Activated T-helper 1 cell treated with anti-CD3 and anti-CD28 coated beads, Interleukin-12 subunit alpha, Interleukin-12 subunit beta, Interleukin-2, Interleukin-4 antibody, amounts not matched to agents 30 ng/mL and 10 ng/mL and 1 ng/mL, durations not matched to agents 14 hours and 24 hours and 36 hours (primary cell): ENCODE measurements at places on chromosomes 6 and 20. TPM values are rescaled to one million over a fixed set of nuclear protein-coding genes. Genes with fewer than 3 reads are reported as not detected.
A peak's percentile ranks its signal among the peaks of the same experiment; 100 is the strongest.

Gene RIPPLY2
- total RNA-seq: not detected in 2 replicates

Gene RWDD1
- total RNA-seq: 41.4 and 41.5 TPM in 2 replicates

Gene OPRL1
- total RNA-seq: 0.16 and 0.20 TPM in 2 replicates

Gene TRIM27
- 67.2 and 67.4 TPM in 2 replicates for total RNA-seq

Gene JARID2
- total RNA-seq: 60.5 and 62.5 TPM in 2 replicates

Gene EFCAB8
- total RNA-seq: 0.05 and 0.39 TPM in 2 replicates

Gene OPN5
- not detected in 2 replicates for total RNA-seq

Gene POU5F1
- not detected in 2 replicates for total RNA-seq

Gene PPIL6
- total RNA-seq: 0.13 and 0.29 TPM in 2 replicates

Gene FAM83C
- not detected in 2 replicates for total RNA-seq

GRCh38 chr6:161829291-161829729 lies 555.4 kb upstream of the AGPAT4 start:
- DNase-seq: no peak

GRCh38 chr20:46108435-46108841 lies 9.7 kb upstream of the CD40 start:
- no peak for DNase-seq

GRCh38 chr20:24987873-24988835 lies 4.4 kb downstream of the APMAP start:
- DNase-seq: no peak

DNA sequence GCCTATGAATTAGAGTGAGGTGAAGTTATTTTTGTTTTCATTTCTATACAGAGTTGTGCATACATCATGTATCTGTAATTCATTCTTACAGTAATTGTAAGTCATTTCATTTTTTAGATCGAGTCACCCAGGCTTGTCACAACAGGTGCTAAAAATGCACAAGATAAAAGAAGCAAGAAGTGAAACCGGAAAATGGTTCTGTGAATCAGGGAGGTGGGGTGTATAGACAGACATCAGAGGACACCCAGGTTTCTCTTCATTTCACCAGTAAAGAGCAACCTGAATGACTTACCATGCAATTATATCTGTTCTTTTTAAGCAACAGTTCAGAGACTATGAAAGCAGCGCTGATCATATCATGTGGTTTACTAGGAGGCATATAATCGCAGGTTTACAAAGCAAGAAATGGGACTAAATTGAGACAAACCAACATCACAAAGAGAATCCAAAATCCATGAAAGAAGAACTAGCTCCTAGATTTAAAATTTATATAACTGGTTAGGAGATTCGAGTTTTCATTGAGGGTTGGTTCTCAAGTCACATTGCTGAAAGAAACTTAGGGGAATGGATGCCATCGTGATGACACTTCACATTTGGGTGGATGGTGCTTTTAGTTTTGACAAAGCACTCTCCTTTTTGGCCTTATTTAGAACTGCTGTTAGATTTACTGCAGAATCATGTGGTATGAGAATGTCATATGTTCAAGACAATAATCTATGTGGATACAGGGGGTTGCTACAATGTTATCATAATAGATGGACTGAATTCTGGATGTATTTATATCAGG lies 27.9 kb upstream of the TBC1D7 start:
- DNase-seq: peak; percentile 51

- DNase-seq: no peak
These were observed 20.5 kb downstream of the SNAI1 start for GRCh38 chr20:50003253-50003656.

- no peak for DNase-seq
These were observed 31.2 kb downstream of the CEP85L start for GRCh38 chr6:118620202-118620601.

DNA sequence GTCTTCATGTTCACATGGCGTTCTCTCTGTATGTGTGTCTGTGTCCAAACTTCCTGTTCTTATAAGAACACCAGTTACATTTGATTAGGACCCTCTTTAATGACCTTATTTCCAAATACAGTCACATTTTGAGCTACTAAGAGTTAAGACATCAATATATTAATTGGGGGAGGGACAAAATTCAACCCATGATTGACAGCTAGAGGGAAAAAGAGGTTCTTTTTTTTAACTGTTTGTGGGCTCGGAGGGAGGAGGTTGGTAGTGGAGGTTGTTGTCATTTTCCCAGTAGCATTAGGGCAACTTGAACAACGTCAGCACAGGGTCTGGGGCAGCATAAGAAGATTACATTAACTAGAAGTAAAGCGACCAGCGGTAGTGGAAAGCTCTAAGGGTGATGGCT lies 2.3 kb upstream of the GMDS start:
- DNase-seq: no peak

GRCh38 chr6:108914235-108915022 lies 66.2 kb downstream of the ARMC2 start:
- DNase-seq: peak; percentile 12

DNA sequence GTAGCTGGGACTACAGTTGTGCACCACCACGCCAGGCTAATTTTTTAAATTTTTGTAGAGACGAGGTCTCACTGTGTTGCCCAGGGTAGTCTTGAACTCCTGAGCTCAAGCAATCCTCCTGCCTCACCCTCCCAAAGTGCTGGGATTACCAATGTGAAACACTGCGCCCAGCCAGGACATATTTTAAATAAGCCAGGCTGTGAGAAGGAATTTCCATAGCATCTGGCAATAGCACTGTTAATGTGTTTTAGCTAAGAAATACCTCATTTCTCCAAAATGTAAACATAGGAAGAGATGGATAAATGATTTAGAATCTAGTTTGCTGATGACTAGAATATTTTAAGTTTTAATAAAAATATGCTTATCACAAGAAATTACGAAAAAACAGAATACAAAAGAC lies 27.0 kb upstream of the SLA2 start:
- DNase-seq: no peak

DNA sequence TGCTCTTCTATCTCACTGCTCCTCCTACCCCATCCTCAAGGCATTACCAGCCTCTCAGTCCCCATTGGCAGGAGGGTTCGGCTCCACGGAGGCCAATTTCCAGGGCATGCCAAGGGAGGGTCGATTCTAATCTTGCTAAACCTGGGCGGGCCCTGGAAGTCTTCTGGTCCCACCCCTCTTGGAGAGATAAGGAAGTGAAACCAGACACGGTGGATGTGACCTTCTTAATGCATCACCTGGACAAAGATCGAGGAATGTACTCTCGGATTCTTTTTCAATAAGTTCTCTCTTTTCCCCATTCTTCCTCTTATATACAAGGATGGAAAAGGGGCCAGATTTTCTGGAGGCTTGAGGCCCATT lies 112.2 kb upstream of the ARMC2 start:
- DNase-seq: no peak

- DNase-seq: no peak
These were observed 42.1 kb downstream of the GFRA4 start for GRCh38 chr20:3621111-3621510.

- no peak for DNase-seq
These were observed 118.4 kb upstream of the BTBD3 start for GRCh38 chr20:11799281-11799684.

GRCh38 chr6:90103056-90103800 lies 193.4 kb downstream of the BACH2 start:
- DNase-seq: no peak

DNA sequence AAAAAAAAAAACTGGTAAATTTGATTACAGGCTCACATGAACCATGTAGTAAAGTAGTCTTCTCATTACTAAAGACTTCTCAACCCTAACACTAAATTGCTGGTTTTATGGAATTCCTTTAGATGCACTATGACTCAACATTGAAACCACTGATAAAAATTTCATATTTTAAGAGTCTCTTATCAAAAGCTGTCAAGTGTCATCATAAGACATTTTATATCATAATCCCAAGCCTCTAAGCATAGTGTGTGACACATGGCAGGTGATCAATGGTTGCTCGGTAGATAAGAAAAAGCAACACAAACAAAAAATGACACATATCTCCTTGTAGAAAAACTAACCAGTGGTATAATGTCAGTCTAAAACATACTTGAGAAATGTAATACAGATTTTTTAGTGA lies 258.4 kb downstream of the RNGTT start:
- DNase-seq: no peak

DNA sequence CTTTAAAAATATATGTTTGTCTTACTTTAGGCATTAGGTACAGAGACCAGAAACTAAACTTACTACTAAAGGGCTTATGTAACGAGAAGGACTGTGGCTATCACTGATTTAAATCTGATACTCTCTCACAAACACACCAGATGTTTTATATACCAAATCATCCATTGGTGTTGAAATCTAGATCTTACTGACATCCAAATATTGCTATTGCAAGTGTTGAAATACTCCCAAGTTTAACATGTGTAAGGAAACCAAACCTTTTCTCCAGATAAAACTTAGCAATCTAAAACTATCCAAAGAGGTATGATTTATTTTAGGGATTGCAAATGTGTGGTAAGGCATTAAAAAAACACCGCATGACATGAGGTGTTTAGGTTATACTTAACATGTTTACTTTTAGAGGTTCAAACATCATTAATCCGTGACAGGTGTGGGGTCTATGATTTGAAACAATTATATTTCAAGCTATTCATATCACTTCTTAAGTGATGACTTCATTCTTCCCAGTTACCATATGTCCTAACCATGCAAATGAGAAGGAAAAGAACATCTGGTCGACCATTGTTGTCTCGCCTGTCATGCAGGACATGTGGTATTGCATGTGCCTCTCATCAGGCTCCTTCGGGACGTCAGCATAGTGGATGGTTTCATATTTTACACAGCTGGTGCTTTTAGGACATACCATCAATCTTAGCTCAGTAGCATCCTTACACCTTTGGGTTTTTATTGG lies 168.3 kb upstream of the SPACA1 start:
- no peak for DNase-seq
